ENCODE measurements at places on chromosomes 2 and 18.

GRCh38 chr2:28463211-28463816, 32.5 kb upstream of the PLB1 start:
- no peak for DNase-seq

GRCh38 chr2:109473616-109474318, 140.0 kb downstream of the SEPTIN10 start:
- no peak for DNase-seq

- DNase-seq, result no peak
Measured at GRCh38 chr2:234958746-234959395, 7.1 kb downstream of the SH3BP4 start.

GRCh38 chr2:30190637-30191036, 40.7 kb upstream of the LBH start:
- DNase-seq, result no peak

GRCh38 chr2:209456489-209456888, 32.6 kb downstream of the MAP2 start:
- no peak for DNase-seq

DNA sequence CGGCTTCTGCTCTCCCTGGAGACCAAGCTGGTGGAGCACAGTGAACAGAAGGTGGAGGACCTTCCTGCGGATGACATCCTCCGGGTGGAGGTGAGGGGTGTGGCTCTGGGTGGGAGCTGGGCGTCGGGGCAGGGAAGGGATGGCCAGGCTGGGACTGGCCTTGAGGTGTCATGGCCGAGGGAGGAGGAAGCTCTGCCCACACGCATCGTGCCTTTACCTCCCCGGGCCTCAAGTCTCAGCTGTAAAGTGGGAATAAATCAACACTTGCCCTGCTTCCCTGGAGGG, 98.2 kb downstream of the DYSF start:
- DNase-seq, result no peak

- no peak for DNase-seq
Measured at GRCh38 chr2:99722476-99722875, 232.7 kb upstream of the REV1 start.

DNA sequence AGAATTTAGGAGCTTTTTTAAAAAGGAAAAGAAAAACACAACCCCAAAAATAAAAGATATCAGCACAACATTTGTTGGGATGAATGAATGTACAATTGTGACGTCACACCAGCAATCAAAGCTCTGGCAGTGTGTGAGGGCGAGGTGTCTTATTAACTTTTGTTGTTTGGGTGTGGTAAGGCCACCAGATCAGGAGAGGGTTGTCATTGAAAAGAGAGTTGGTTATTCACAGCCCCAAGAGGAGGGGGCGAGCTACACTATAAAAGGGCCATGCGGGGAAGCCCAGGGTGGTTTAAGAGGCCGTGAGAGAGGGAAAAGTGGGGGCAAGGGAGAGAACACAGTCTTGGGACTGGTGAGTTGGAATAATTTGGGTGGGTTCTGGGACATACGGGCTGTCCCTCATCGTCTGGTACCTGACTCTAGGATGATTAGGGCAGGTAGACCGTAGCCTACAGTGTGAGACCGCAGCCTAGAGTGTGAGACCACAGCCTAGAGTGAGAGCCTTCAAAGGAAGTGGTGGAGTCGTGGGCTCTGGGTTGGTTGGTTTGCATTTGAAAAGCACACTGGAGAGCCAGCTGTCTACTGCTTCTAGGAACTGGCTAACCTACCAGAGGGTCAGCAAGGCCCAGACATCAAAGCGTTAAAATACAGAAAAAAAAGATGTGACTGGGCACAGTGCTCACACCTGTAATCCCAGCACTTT, 128.4 kb downstream of the INO80D start:
- DNase-seq, result no peak

DNA sequence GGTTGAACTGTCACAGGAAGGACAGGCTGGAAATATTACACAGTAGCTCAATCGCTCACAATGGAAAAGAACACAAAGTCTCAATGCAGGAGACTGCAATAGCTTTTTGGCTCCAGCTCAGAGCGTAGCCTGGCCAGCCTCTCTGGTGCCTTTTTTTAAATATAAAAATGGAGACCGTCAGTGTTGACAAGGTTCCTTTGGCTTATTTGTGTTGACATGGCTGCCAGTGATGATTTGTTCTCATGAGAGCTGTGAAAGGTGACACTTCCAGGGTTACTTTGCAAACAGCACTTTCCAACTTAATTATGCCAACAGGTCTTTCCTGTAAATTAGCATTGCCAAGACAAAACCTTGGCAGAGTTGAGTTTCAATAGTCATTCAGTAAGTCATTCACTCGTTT, 70.8 kb downstream of the KCNE4 start:
- DNase-seq, result no peak

- no peak for DNase-seq
Measured at GRCh38 chr18:36334798-36335197, 37.3 kb downstream of the FHOD3 start.

DNA sequence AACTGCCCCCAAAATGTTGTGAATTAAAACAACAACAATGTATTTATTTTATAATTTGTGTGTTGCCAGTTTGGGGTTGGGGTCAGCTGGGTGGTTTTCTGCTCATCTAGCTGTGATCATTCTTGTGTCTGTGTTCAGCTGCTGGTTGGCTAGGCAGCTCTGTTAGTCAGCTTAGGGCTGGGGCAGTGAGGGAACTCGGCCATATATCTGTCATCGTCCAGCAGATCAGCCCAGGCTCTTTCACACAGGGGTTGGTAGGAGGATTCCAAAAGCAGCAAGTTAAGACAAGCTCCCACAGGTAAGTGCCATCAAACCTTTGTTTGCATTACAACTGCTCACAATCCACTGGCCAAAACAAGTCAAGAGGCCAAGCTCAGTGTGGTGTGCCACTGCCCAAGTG, 121.5 kb downstream of the LPIN1 start:
- DNase-seq, result no peak
